ENCODE measurements at places on chromosomes 2 and 18.

DNA sequence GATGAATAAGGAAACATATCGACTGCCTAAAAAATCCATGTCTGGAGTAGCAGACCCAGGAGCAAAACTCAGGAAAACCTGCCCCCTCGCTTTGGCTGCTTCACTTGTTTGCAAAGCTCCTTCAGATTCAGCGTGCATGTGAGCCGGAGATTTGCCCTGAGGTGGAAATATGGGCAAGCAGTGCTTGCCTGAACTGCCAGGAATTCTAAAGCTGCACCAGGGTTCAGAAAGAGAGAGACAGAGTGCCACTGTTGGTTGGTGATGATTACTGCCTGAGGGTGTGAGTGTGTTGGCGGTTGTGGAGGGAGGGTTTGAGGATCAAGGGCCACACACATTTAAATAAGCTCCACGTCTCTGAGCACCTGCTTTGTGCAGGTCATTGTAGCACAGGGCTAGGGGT, 139.6 kb upstream of the RGPD4 start:
- H3K4me1 ChIP-seq: no peaks in the 10 kb centered on the region
- no peaks in the 10 kb centered on the region for H3K36me3 ChIP-seq
- no peak overlapping the region for H3K27ac ChIP-seq
- no peak overlapping the region for H3K4me3 ChIP-seq
- no peaks in the 10 kb centered on the region for H3K27me3 ChIP-seq
- DNase-seq: no peak

- H3K27me3 ChIP-seq: no peaks in the 10 kb centered on the region
- H3K4me1 ChIP-seq: peaks cover under 1% of the 10 kb centered on the region
- H3K4me3 ChIP-seq: no peak overlapping the region
- H3K36me3 ChIP-seq: peaks cover 4% of the 10 kb centered on the region
- H3K27ac ChIP-seq: no peak overlapping the region
Measured at GRCh38 chr2:224520064-224520463, 65.1 kb downstream of the CUL3 start.

DNA sequence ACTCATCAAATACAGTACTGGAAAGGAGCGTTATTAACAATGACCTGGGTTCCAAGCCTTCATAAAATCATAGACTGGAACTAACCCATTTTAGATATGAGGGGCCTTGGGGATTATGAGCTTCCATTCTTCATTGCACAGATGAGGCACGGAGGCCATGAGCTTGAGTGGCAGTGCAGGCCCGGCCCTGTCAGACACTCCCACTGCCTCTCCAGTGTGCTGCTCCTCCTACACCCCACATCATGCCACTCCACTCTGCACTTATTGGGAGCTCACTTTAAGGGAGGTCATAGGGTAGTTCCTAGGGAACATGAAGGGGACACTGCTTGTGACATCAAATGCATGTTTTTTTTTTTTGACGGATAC, 77.9 kb downstream of the TSN start:
- H3K27me3 ChIP-seq: no peaks in the 10 kb centered on the region
- no peaks in the 10 kb centered on the region for H3K36me3 ChIP-seq
- DNase-seq: no peak
- no peaks in the 10 kb centered on the region for H3K4me1 ChIP-seq
- H3K4me3 ChIP-seq: no peak overlapping the region

- H3K4me1 ChIP-seq: no peaks in the 10 kb centered on the region
- H3K27me3 ChIP-seq: no peaks in the 10 kb centered on the region
- no peak overlapping the region for H3K4me3 ChIP-seq
- H3K36me3 ChIP-seq: no peaks in the 10 kb centered on the region
- no peak for DNase-seq
Measured at GRCh38 chr18:13202571-13202970, 16.0 kb upstream of the LDLRAD4 start.

DNA sequence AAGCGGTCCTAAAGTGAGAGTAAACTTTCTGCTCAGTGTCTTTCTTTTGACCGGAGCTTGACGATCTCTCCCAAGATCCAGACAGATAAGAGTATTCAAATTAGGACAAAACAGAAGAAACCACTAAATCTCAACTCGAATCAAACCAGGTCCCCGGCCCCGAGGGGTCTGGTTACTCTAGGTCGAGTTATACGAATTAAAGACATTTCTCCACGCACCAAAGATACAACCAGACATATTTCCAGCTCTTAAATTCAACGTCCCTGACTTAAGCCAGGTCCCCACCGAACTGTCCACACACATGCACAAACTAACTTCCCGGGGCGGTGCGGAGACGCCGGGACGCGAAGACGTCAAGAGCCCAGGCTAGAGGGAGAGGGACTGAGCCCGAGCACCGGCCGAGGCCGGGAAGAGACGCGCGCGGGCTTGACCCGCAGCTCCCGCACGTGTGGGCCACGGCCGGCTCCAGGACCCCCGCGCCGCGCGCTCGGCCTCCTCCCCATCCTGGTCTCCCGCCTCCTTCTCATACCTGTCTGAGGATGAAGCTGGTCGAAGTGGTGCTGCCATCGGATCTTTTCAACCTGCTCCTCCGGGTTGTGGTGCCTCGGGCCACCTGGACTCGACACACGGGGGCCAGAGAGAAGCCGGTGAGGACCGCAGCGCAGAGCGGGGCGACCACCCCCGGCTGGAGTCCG, 896 bp downstream of the CACNB4 start:
- no peak overlapping the region for H3K27ac ChIP-seq
- H3K4me1 ChIP-seq: no peaks in the 10 kb centered on the region
- peak; percentile 79 for DNase-seq
- peak overlapping the region; percentile 76 for H3K4me3 ChIP-seq

GRCh38 chr2:234863043-234863934, 88.5 kb upstream of the SH3BP4 start:
- peaks cover 2% of the 10 kb centered on the region for H3K4me1 ChIP-seq
- H3K27ac ChIP-seq: peak overlapping the region; percentile 47
- H3K4me3 ChIP-seq: no peak overlapping the region
- H3K27me3 ChIP-seq: no peaks in the 10 kb centered on the region

DNA sequence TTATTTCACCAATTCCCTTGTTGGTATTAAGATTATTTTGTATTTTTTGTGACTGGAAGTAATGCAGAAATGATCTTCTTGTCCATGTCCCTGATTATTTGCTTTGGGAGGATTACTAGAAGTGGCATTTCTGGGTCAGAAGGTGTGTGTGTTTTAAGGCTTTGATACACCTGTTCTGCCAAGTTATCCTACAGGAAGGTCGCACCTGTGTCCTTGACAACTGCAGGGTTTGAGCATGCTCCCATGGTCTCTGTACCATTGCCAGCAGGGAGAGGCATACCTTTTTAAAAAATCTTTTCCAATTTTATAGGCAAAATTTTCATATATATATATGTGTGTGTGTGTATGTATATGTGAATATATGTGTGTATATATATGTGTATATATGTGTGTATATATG, 29.7 kb downstream of the KDM3A start:
- no peak overlapping the region for H3K4me3 ChIP-seq
- H3K27ac ChIP-seq: no peak overlapping the region

DNA sequence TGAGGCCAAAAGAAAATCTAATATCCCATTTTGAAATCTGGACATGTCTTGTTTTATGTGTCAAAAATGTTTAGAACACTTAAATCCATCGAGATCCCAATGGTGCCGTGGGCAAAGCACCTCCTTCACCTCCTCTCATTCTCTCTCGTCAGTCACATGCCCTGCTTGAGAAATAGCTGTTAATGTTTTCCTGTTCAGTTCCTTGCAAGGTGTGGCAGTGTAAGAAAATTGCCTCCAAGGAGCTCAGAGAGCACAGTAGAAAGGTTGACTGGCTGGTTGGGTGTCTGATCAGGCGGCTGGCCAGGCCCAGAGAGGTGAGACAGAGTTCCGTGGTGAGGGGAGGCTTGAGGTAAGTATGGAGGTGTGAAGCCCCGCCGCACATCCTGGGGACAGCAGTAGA, 210.2 kb downstream of the TSN start:
- no peaks in the 10 kb centered on the region for H3K36me3 ChIP-seq
- DNase-seq: no peak
- peaks cover 5% of the 10 kb centered on the region for H3K27me3 ChIP-seq
- H3K27ac ChIP-seq: no peak overlapping the region

DNA sequence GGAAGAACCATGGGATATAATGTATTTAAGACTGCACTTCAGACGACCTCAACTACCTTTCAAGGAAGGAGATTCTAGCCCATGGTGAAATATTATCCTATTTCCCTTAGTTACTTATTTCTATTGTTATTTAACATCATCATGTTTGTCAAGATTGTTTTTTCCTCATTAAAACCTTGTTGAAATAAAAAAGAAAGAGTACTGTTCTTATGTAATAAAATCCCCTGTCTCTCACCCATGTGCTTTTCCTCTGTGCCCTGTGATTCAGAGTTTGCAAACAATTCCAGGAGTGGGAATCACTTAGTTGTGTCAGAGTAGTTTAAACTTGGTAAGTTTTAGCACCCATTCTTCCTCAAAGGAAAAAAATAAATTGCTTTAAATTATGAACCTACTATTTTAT, 43.6 kb downstream of the ERBB4 start:
- no peak for DNase-seq
- H3K36me3 ChIP-seq: no peaks in the 10 kb centered on the region
- H3K27ac ChIP-seq: no peak overlapping the region
- no peaks in the 10 kb centered on the region for H3K4me1 ChIP-seq
- no peaks in the 10 kb centered on the region for H3K27me3 ChIP-seq

DNA sequence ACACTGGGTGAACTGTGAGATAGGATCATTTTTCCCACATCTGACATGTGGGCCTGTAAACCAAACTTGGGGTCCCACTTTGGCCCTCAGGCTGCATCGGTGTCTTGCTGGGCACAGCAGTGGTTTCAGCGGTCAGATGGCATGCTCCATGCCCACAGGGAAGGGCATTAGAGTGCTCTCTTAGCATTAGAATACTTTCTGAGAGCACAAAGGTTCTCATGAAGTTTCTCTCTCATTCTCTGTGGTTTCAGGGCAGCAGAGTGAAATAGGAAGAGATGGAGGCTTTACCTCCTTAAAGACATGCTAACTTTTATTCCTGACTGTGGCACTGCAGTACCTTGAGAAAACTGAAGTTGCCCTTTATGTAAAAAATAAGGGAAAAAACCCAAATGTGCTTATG, 36.6 kb upstream of the GATA6 start:
- H3K4me1 ChIP-seq: peaks cover 5% of the 10 kb centered on the region
- peaks cover 11% of the 10 kb centered on the region for H3K27me3 ChIP-seq
- H3K36me3 ChIP-seq: no peaks in the 10 kb centered on the region
- no peak overlapping the region for H3K4me3 ChIP-seq
- no peak overlapping the region for H3K27ac ChIP-seq

GRCh38 chr2:219122202-219122980, 38.2 kb downstream of the NHEJ1 start:
- peak overlapping the region; percentile 32 for H3K27ac ChIP-seq
- H3K4me3 ChIP-seq: no peak overlapping the region
- no peak for DNase-seq
- peaks cover 22% of the 10 kb centered on the region for H3K4me1 ChIP-seq
- no peaks in the 10 kb centered on the region for H3K27me3 ChIP-seq

GRCh38 chr2:31580321-31581117, at the start of gene SRD5A2:
Gene SRD5A2 (minus strand): TSS chr2:31580938. CDS start chr2:31580900, 38 bp downstream.
- H3K4me3 ChIP-seq: peak within 1 kb of the TSS; percentile 68
- no peaks in the 10 kb centered on the region for H3K4me1 ChIP-seq
- peaks cover 69% of the 10 kb centered on the region for H3K27me3 ChIP-seq
- DNase-seq: peak; percentile 85
- H3K27ac ChIP-seq: no peak within 1 kb of the TSS
- H3K36me3 ChIP-seq: no peaks in the 10 kb centered on the region

DNA sequence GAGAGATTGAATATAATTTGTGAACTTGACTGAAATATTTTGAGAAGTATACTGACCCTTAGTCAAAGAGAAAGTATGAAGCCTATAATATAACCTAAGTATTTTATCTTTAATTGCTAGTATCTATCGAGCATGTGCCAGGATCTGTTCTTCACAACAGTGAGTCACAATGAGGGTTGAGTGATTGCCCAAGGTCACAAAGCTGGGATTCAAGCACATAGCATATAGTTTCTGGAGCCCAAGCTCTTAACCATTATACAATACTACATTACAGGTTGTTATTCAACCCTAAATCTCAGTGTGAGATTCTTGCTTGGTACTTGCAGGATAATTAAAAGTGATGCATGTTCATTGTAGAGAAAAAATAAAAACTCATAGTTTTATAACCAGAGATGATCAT, 97.2 kb downstream of the RAB3GAP1 start:
- no peak for DNase-seq
- H3K36me3 ChIP-seq: peaks cover 48% of the 10 kb centered on the region
- no peak overlapping the region for H3K27ac ChIP-seq
- no peak overlapping the region for H3K4me3 ChIP-seq

- no peak for DNase-seq
- peaks cover 40% of the 10 kb centered on the region for H3K4me1 ChIP-seq
- peak overlapping the region; percentile 84 for H3K4me3 ChIP-seq
Measured at GRCh38 chr18:28168725-28169124, 8.2 kb downstream of the CDH2 start.

GRCh38 chr2:86487062-86487461, 45.9 kb downstream of the KDM3A start:
- H3K36me3 ChIP-seq: peaks cover 100% of the 10 kb centered on the region
- H3K4me3 ChIP-seq: no peak overlapping the region
- no peak overlapping the region for H3K27ac ChIP-seq
- DNase-seq: no peak

DNA sequence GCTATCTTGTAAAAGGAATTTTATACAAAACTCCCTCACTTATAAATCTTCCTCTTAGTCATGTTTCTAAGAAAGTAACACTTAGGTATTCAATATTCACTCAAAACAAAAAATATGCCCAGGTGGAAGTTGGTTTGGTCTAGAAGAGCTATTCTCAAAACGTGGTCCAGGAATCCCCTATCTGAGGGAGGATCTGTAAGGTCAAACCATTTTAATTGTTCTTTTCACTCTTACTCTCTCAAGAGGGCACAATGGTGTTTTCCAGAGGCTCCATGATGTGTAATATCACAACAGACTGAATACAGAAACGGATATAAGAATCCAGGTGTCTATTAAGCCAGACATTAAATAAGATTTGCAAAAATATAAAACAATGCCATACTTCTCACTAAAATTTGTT, 9.9 kb downstream of the MOB1A start:
- H3K36me3 ChIP-seq: peaks cover 78% of the 10 kb centered on the region
- DNase-seq: no peak
- no peaks in the 10 kb centered on the region for H3K4me1 ChIP-seq
- H3K4me3 ChIP-seq: no peak overlapping the region

DNA sequence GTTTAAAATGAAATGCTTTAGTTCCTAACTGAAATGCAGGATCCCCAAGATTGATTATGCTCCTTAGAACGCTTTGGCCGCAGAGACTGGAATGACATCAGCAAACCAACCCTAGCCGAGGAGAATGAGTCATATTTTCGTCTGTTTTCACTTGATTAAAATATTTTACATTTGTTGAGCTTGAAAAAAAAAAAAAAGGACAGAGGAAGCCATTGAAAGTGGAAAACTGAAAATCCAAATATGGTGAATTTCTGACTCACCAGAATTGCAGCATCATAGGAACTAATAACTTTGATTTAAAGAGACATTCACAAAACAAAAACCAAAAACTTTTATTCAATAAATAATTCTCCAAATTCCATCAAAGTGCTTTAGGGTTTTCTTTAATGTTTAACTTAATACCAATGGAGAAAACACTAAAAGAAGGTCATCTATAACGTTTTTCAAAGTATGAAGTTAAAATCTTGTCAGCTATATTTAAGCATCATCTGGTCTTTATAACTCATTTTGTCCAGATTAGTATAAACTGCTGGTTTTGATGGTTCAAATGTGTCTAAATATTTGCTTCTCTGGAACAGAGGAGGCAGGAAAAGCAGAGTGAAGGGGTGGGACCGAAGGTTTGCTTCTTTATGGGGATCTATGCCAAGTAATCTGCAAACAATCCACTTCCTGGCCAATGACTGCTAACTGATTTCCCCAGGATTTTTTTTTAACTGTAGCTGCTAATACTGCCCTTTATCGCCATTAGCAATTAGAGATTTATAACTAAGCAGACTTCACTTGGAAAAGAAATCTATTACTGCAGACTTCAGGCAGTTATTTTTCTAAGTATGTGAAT, 30.9 kb upstream of the COL5A2 start:
- H3K27ac ChIP-seq: no peak overlapping the region
- no peak overlapping the region for H3K4me3 ChIP-seq
- H3K4me1 ChIP-seq: peaks cover 12% of the 10 kb centered on the region
- no peaks in the 10 kb centered on the region for H3K36me3 ChIP-seq
